ENCODE measurements at places on chromosomes 11 and 22.

DNA sequence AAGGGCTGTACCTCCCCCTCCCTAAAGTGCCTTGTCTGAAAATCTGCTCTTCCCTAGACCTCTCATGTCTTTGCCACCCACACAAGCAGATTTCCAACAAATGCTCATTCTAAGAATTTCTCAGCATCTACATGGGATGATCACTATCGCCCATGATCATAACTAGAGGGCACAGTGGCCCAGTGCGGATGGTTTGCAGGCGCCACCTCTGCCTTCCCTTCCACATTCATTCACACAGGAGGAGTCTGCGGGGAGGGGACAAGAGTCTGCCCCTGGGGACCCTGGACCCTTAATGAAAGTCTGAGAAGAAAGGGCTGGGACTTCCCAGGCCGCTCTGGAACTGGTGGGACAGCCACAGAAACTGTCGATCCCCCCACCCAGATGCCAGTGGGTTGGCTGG, 28.9 kb downstream of the KCTD17 start:
- DNase-seq: no peak

- DNase-seq: no peak
These were observed 57.2 kb upstream of the ALDH3B2 start for GRCh38 chr11:67731583-67731982.

GRCh38 chr11:37391615-37392014, 793.6 kb upstream of the RAG2 start:
- no peak for DNase-seq

DNA sequence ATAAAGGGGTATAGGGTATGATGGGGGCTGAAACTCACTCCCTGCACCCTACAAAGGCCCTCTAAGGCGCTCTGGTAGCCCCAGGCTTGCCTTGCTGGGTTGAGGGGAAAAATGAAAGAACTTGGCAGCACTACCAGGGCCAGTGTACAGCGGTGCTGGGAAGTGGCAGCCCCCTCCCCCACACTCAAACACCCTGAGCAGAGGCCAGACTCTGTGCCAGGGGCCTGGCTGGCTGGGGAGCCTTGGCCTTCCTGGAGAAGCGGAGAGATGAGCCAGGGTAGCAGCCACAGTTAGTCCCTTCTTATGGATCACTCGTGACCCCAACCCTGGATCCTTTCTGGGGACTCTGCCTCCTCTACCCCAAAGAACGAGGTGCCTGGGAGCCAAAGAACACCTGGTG, 2.7 kb downstream of the TMEM134 start:
- DNase-seq: no peak

GRCh38 chr11:62974848-62975522, 9.8 kb downstream of the SLC22A6 start:
- DNase-seq: peak; percentile 16

GRCh38 chr11:42631220-42631843, 680.5 kb upstream of the API5 start:
- DNase-seq: peak; percentile 17

- no peak for DNase-seq
These were observed 106.5 kb downstream of the TMEM135 start for GRCh38 chr11:87144252-87144651.

DNA sequence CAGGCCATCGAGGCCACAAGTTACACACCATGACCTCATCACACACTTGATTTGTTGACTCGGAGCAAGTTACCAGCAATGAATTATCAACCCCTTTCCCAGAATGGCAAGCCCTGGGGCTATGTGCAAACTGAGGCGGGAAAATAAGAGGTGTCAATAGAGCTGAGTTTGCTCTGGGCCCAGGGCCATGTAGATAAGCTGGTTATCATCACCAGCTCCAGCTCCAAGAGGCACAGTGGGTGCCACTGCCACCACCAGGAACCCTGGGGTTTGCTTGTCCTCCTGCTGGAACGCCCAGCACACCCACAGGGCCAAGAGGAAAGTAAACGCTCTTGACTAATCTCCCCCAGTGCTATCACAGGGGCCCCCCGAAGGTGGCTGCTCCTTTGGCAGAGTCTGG, 13.0 kb upstream of the VPS37C start:
- no peak for DNase-seq

- no peak for DNase-seq
These were observed 3.1 kb upstream of the INS start for GRCh38 chr11:2164081-2164480.

GRCh38 chr11:33722590-33723234, 13.5 kb downstream of the CD59 start:
- peak; percentile 97 for DNase-seq
